GM10248 (cell line): ENCODE measurements at places on chromosomes 6 and 20.
A peak's percentile ranks its signal among the peaks of the same experiment; 100 is the strongest.

DNA sequence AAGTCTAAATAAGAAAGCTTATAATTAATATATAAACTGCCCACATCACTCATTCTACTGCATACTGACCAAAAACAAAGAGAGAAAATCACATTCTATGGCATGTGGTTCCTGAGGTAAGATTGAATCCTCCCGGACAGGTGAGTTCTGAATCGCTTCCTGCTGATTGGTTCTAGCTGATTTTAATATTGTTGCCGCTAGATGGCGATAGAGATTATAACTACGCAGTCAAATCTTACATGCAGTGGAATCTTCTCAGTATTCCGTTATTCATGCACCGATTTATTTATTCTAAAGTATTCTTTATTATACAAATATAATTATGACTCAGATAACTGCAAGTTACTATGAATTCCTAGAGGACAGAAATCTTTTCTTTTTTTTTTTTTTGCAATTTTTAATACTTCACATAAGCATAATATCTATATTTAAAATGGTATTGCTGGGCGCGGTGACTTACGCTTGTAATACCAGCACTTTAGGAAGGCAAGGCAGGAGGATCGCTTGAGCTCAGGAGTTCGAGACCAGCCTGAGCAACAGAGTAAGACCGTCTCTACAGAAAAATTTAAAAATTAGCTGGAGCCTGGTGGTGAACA, 24.2 kb upstream of the TMX4 start:
- peak; percentile 57 for DNase-seq

DNA sequence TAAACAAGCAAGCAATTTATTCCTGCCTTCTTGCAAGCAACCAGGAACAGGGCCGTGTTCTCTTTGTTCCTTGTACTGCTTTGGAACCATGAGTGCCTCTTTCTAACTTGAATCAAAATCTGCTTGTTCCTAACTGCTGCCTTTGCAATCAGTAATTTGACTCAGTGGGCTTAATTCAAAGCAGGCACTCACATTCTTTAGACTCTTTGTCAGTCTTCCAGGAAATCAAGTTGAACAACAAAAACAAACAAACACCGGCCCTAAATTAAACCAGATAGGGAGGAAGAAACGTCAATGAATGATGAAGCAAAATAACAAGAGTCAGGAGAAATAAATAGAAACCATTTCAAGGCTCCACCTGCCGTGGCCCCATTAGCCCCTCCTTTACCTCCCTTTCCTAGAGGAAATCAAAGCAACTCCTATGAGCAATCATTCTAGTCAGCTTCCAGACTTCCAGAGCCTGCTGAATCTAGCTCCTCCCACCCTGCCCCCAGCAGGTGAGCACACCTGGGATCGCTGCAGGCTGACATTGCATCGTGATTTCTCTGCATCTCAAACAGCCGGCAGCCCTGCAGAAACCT, 582.2 kb upstream of the FLRT3 start:
- no peak for DNase-seq

DNA sequence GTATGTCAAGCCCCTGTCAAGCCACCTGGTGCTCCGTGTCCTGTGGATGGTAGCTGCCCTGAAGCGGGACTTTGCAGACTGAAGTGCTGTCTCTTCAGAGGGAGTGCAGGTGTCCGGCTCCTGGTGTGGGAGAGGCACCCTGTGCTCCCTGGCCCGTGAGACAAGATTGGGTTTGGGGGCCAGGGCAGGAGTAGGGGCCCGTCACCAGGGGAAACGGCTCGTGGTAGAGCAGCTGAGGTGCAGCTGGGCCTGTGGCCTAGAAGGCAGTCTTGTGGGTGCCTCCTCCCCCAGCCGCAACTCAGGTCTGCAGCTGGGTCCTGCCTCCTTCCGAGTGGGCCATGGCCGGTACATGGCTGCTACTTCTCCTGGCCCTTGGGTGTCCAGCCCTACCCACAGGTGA, at the start of gene PTCRA:
Gene PTCRA (plus strand): TSS at position 322 of the 400 bp plus-strand sequence. CDS start 17 bp downstream, at position 339.
- peak; percentile 31 for DNase-seq

GRCh38 chr6:108156180-108156937, 9.5 kb upstream of the NR2E1 start:
- DNase-seq = no peak

DNA sequence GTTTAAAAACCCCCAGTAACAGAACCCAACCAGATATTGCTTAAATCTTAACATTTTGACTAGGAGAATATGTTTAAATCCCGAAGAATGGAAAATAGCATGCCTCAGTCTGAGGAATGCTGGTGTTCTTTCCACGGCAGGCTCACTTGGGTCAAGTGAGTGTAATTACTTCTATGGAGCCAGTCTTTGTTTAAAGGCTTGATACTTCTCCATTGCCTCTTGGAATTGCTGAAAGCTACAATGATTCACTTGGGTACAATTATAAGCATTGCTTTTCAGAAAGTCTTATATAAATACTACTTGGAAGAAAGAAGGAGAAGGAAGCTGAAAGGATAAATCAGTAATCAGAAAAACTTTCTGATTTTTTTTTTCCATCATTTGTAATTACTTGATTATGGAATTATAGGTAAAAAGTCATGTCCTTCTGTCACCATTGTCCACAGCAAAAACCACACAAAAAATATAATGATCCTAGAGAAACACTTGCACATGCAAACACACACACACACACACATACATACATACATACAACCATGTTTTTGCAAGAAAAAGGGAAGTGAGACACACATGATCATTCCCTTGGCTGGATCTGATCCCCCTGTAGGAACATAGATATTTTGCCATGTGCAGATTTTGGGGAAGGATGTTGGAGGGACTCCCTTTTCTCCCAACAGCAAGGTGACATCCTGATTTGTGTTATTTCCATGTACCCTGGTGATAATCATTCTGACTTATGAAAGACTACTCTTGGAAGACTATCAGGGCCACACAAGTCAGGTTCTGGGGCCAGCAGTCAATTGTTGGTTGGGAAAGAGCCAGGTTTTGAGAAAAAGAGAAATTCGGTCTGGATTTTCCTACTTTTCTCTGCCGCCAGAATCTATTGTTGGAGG, 396.0 kb upstream of the BTBD3 start:
- no peak for DNase-seq

GRCh38 chr20:53828088-53828681, 234.5 kb upstream of the ZNF217 start:
- DNase-seq = no peak

DNA sequence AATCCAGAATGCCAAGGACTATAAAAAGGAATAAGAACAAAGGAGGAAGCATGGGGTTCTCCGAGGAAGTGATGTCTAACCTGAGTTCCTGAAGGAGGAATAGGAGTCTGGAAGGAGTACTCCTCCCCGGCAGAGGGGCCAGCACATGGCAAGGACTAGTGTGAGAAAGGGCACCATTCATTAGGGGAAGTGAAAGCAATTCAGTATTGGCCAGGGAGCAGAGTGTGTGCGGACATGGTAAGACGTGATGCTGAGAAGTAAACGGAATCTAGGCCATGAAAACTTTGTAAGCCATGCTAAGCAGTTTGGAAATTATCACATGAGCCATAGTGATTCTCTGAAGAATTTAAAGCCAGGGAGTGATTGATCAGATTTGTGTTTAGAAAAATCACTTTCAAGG, 218.9 kb upstream of the PRDM1 start:
- DNase-seq = no peak

GRCh38 chr6:89928604-89929003, 34.3 kb downstream of the GJA10 start:
- DNase-seq = no peak

DNA sequence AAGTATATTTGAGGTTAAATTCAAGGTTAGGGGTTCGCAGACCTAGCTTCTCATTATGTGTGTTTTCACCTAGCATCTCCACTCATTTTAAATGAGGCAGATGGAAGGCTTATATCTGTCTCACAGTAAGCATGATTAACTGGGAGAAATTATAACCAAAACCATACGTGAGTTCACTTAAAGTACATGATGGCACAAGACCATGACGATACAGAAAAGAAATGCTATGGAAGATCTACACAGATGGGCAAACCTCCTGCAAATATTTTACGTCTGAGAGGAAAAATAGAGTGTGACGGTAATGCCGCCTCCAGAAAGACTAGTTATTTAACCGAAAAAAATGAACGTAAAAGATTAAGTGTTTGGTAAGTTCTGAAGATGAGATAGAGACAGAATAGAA, 337.8 kb downstream of the FARS2 start:
- no peak for DNase-seq

GRCh38 chr6:128098000-128098581, 197.2 kb upstream of the THEMIS start:
- DNase-seq = no peak

DNA sequence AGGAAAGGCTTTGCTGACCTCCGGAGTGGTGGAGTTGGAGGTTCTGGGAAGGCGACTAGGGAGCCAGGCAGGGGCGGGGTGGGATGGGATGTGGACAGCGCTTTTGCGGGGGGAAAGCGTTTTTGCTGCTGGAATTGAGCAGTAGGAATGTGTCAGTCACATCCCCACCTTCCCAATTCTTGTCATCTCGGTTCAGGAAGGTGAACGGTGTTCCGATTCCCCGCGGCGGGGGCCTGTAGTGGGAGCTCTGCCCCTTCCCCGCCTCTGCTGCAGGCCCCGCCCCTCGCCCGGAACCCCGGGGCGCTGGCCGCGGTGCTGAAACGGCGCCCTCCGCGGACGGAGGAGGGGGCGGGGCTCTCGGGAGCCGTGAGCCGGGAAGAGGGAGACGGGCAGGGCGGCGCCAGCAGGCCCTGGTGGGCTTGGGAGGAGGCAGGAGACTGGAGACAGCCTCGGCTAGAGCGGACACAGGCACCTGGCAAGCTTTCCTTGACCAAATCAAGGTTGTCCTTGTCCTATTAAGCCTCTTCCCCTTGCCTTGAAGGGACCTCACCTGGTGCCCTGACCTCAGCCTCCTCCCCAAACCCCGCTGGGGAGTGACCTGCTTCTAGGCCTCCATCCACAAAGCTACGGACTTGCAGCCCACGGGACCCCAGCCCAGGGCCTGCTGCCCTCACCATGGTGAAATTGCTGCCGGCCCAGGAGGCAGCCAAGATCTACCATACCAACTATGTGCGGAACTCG, at the start of gene LHFPL5:
Gene LHFPL5 (plus strand): TSS at position 357 of the 741 bp plus-strand sequence. CDS start 319 bp downstream, at position 676.
- DNase-seq = peak; percentile 89

DNA sequence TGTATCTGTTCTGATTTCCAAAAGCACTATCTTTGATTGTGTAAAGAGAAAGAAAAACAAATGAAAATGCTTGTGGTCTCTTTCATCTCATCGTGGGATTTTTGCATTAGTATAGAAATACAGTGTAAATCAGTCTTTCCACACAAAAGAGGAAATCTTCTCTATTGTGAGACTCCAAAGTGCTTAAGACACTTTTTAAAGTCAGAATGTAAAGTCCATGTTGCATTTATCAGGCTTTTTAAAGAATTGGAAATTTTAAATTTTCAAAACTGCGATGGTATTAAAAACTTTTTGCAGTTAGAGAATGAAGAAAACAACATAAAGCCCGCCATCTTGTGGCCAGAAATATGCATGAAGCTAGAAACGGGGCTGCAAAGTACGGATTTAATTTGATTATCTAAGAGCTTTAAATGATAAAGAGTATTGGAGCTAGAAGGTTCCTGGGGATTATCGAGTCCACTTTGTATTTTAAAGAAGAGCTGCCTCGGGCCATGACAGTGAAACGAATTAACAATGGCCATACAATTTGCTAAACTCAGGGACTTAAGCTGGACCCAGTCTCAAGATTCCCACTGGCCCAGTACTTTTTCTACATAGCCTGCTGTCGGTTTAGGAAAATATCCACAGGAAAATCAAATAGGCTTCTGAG, 339.6 kb downstream of the ARHGAP18 start:
- DNase-seq = peak; percentile 18

GRCh38 chr6:39008737-39009136, 39.8 kb upstream of the GLP1R start:
- no peak for DNase-seq

DNA sequence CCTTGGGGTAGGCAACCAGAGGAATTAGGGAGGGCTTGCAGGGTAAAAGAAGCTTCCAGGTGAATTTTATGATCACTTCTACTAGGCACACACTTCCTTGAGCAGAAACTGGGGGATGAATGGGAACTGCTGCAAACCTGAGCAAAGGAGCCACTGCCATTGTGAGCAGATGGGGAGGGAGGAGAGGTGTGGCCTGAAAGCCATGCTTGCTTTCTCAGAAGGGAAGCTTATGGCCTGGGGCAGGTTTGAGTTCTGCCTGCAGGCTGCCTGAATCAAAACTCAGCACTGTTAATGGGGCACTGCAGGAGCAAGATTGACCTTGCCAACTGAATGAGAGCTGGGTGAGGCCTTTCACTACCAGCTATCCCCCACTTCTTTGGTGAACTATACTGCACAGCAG, 328.1 kb downstream of the NKAIN2 start:
- DNase-seq = no peak

DNA sequence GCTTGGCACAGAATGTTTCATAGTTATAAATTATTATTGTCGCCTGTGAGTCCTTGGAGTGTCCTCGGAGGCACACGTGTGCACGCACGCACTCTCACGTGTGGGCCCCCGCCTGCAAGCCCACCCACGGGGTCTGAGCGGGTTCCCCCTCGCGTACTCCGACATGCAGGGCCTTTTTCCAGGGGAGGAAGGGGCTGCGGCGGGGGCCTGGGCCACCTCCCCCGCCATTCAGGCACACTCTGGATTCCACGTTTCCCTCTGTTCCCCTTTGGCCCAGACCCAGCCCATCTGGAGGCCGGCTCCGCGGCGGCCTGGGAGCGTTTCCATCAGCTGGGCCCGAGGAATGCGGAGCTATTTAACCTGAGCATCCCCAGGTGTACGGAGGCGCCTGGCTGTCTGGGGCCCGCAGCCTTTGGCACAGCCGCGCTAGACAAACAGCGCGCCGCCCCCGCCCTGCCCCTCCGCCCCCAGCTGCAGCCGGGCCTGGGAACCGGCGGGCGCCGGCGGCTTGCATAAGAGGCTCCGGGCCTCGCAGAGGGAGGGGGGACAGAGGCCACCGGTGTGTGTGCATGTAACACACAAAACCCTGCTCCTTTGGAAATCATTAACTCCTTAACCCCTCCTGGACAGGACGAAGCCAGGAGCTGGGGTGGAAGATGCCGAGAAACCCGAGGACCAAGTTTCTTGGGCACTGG, 3.3 kb downstream of the ID1 start:
- no peak for DNase-seq

- DNase-seq = no peak
Observed at GRCh38 chr20:4154958-4155411, 139.6 kb upstream of the RNF24 start.

GRCh38 chr6:73030791-73031782, 194.2 kb downstream of the KHDC1L start:
- DNase-seq = no peak

DNA sequence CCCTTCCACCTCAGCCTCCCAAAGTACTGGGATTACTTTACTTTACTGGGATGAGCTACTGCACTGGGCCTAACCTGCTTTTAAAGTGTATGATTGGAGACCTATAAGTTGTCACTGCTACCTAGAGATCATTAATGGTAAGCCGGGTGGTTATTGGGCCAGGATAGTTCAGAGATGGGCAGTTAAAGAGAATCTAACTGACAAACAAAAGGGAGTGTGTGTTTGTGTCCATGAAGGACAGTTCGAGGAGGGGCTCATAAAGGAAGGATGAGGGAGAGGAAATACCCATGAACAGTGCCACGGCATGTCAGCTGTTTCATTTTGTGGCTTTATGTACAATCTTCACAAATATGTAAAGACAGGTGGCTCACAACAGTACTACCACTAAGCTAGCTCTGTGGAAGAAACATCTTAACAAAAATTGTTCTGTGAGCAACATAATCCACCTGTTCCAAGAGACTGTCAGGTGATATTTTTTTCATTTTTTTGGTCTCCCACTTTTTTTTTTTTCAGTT, 69.7 kb upstream of the FAM8A1 start:
- DNase-seq = no peak

- DNase-seq = no peak
Observed at GRCh38 chr6:14732844-14733757, 512.8 kb upstream of the JARID2 start.
